ENCODE measurements at places on chromosomes 1 and 21.
A peak's percentile ranks its signal among the peaks of the same experiment; 100 is the strongest.

GRCh38 chr1:8090241-8090702 is 64.2 kb upstream of the ERRFI1 start:
- no peak for DNase-seq

GRCh38 chr1:175373786-175374623 is 181.4 kb upstream of the KIAA0040 start:
- DNase-seq = no peak

DNA sequence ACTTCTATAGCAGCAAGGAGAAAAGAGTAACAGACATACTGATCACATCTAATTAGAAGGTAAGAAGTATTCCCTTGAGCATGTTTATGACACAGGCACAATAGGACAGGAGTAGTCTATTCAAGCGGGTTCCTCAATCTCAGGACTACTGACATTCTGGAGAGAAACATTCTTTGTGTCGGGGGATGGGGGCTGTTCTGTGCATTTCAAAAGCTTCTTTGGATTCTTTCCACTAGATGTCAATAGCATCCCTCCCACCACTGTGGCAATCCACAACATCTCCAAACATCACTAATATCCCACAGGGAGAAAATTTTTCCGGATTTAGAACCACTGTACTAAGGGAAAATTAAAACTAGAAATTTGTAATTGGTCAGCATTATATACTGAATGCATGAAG is 56.9 kb downstream of the ADAMTS5 start:
- no peak for DNase-seq

DNA sequence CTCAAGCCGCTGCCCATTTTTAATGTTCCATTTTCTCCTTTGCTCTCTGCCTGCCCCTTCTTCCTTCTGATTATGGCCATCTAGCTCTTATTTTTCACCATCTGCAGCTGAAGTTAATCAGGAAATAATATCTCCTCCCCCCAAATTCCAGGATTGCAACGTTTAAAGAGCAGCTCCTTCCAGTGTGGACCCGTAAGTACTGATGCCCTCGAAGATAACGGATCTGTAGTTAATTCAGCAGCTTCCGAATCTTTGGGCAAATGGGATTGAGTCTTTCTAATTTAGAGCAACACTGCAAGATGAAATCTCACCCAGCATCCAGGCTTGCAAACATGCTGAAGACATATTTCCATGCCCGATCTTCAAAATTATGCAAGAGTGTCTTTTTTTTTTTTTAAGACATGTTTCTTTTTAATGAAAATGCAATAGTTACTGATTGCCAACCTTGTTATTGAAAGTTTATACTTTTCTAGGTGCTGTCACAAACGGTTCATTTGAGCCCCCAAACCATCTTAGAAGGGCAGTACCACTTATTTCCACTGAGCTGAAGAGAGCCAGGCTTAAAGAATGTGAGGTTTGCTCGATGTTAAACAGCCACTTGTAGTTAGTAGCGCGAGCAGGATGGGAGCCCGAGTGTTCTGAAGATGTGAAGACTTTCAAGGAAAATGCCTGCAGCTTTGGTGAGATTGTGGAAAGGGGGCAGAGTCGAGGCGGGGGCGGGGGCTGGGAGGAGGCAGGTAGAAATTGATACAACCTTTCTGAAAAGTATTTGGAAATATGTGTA is 10.9 kb upstream of the RCAN3 start:
- no peak for DNase-seq

DNA sequence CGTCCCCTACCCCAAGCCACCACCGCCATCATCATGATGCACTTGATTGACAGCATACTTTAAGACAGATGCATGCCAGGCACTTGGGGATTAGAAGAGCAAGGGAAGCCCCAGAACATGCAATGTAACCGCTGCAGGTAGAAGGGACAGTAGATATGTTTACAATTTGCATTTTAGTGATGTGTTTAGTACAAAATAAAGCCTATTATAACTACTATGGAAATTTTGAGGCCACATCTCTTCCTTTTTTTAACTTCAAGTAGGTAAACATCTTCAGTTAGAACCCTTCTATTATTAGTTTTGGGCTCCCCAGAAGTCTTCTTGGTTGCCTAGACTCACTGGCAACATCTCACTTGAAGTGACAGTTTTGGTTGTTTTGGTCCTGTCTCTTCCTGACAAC is 25.3 kb downstream of the CR1L start:
- no peak for DNase-seq

DNA sequence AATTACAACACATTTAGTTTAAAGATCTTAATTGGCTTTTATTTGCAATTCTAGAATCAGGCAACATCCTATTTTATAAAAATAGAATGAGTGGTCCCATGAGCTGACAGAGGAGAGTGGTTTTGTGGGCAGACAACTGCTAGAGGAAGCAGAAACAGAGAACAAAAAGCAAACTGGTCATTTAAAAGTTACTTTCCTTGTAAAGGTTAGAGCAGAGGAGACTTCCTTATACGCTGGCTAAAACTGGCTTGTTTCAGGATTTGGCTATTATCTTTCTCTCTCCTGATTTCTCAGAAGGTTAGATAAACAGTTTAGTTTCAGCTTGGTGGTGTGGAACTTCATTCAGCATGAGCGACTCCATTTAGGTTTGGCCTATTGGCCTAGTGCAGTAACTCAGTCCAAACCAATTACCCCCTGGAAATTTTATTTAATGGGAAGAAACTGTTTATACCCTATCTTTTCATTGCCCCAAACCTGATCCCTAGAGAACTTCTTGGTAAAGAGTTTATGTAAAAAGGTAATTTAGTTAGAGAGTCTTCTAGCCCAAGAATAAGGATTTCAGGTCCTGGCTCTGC is 32.2 kb upstream of the IL20 start:
- DNase-seq = no peak

DNA sequence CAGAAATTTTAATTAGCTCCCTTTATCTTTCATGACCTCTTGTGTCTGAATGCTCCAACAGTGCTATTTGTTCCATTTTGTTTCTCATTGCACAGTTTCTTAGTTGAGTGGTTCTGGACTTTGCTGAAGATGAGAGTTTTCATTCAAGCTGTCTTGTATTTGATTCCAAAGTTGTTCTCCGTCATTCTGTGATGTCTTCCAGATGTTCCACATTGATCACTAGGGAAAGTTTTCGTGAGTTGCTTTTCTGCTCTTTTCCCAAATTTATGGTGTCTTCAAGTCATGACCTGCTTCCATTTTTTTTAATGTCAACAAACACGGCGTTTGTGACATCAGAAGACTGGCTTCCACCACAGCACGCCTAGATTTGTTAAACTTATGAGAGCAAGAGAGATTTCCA is 575.5 kb downstream of the MRPL39 start:
- no peak for DNase-seq

DNA sequence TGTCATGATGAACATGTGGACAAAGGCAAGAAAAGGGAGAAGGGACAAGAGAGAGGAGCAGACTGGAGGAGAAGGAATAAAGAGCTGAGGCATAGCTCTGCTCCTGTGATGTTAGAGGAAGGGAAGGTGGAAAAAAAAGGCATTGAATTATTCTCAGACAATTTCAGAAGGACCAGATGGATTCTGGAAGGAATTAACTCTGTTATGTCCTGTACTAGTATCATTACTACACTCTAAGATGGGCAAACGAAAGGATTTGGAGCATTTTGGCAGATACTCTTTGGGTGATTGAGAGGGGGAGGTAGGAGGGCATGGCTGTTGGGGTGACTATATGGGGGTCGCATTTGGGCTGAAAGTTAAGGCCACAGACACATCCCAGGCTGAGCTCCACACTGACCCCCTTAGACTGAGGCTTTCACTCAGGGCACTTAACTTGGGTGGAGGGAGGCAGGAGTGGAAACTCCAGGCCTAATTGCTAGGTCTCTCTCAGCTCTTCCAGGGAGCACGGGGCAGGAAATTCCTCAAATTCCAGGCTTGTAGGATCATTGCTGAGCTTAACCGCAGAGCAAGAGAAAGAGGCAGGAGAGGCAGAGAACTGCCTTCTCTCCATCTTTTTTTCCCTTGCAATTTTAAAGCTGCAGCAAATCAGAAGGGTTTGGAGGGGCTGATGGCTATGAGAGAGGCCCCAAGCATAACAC is 25.9 kb downstream of the KIRREL1 start:
- DNase-seq = no peak

GRCh38 chr1:78080767-78081166 is 35.0 kb downstream of the GIPC2 start:
- no peak for DNase-seq

GRCh38 chr21:42923553-42924432 is 1.6 kb downstream of the ERVH48-1 start:
- DNase-seq = peak; percentile 51

GRCh38 chr1:214102907-214103306 is 115.1 kb downstream of the PROX1 start:
- DNase-seq = no peak

- no peak for DNase-seq
Measured at GRCh38 chr1:205443585-205444299, 12.1 kb downstream of the BLACAT1 start.

DNA sequence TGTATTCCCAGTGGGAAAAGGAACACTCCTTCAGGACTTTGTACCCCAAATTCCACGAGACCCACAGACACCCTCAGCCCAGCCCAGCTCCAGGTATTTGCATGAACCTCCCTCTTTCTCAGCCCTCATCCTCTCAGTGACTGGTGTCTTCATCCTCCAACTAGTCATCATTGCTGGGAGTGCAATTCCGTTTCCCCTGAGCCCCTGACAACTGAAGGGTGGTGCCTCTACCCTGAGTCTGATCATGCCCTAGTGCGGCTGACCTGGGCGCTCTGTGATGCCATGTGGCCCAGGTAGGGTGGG is 3.8 kb upstream of the ZNF692 start:
- DNase-seq = no peak

- no peak for DNase-seq
Measured at GRCh38 chr1:229882621-229883020, 184.4 kb upstream of the GALNT2 start.

DNA sequence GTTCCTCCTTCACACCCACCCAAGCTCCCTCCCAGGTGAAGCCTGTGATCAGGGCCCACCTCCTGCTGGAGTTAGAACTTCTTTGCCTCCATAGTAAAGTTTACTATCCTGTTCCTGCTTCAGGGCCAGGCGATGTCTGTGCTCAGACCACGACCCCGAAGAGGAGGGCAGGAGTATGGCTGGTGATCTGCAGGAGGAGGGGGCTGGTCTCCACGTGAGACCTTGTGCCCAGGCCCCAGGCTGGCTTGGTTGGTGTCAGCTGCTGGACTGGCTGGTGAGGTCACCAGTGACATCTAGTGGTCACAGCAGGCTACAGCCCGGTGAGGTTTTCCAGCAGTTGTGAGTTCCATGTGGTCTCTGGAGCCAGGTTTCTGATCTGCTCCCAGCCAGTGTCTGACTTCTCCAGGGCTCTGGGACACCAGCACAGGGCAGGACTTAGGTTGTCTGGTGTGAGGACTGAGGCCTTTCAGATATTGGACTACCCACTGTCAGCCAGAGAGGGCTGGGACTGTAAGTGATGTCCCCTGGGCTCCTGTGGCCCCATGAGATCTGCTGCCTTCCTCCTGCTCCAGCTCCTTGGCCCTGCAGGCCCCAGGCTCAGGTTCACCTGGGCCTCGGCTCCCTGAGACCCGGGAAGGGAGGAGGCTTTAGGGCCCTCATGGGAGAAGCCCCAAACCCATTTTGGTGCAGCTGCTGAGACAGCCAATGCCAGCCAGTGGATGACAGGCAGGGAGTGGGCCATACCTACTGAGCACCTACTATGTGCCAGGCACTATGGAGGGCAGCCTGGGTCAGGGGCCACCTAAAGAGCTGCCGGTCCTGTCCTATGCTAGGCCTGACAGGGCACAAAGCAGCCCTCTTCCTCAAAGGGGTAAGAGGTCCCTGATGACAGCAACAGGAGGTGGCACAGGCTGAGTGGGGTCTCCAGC is 6.0 kb upstream of the UBL4B start:
- DNase-seq = peak; percentile 30

DNA sequence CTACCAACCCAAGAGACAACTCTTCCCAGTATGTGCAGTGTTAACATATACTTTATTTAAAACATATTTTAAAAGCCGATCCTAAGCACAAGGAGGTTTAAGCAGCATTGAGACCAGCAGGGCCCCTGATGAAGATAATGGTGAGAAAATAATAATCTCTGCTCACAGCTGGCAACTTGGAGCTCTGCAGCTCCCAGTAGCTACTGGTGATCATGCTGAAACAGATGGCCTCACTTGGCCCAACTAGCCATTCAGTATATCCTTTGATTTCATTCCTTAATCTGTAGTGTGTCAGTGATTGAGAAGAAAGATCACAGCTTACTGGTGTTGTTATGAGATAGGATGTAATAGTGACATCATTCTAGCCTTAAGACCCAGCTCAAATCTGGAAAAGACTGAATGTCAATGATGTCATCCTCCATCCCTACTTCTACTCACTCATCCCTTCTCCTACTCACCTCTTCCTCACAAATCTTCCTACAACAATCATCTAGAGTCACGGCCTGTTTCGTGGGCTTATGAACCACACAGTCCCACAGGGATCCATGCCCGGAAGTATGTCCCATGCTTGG is 817.9 kb downstream of the PLA2G4A start:
- DNase-seq = no peak

- DNase-seq = no peak
Measured at GRCh38 chr21:21466752-21467151, 468.5 kb downstream of the NCAM2 start.

- DNase-seq = no peak
Measured at GRCh38 chr1:44239331-44239960, 26.2 kb downstream of the DMAP1 start.

- no peak for DNase-seq
Measured at GRCh38 chr1:31102501-31102950, 37.0 kb upstream of the PUM1 start.

GRCh38 chr1:12529640-12530174 is 88.3 kb downstream of the DHRS3 start:
- DNase-seq = no peak

DNA sequence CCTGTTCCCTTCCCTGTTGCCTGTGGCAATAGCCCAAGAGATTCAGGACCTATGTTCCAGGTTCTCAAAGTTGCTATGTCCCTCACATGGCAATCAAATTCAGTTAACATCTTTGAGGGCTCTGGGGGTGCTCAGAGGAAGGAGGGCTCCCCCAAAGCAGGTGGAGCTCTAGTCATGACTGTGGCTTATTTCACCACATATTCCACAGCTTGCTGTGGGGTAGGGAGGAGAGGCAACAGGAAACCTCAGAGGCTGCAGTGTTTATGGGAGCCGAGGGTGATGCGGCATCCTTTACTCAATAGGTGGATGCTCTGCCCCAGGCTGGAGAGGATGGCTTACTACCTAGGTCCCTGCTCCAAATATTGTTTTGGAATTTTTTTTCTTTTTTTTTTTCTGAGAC is 1.2 kb upstream of the MKNK1 start:
- no peak for DNase-seq

GRCh38 chr1:202575918-202576653 is 134.2 kb downstream of the SYT2 start:
- DNase-seq = no peak

GRCh38 chr1:83761167-83762038 is 237.5 kb downstream of the TTLL7 start:
- no peak for DNase-seq
